ENCODE measurements at places on chromosomes 7 and 10.

- no peak for DNase-seq
Measured at GRCh38 chr10:31401287-31401686, 82.3 kb downstream of the ZEB1 start.

GRCh38 chr7:24025765-24026164 is 258.2 kb upstream of the NPY start:
- no peak for DNase-seq

DNA sequence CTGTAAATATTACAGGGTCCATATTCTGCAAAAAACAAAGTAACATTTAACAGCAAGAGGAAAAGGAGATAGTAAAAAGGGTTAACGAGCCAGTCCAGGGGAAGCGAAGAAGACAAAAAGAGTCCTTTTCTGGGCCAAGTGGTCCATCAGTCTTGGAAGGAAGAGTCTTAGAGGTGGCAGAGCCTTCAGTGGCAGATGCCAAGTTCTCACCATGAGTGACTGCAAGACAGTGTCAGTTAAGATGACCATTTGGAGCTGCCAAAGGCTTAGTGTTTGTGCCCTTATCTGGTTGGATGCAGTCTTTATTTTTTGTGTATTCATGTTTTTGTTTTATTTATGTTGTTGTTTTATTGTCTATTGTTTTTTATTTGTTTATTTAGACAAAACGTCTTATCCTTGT is 125.7 kb upstream of the LANCL2 start:
- DNase-seq = no peak

- DNase-seq = no peak
Measured at GRCh38 chr10:84469470-84469869, 141.1 kb downstream of the CCSER2 start.

GRCh38 chr7:106870983-106871410 is 5.9 kb downstream of the PIK3CG start:
- peak; percentile 75 for DNase-seq

DNA sequence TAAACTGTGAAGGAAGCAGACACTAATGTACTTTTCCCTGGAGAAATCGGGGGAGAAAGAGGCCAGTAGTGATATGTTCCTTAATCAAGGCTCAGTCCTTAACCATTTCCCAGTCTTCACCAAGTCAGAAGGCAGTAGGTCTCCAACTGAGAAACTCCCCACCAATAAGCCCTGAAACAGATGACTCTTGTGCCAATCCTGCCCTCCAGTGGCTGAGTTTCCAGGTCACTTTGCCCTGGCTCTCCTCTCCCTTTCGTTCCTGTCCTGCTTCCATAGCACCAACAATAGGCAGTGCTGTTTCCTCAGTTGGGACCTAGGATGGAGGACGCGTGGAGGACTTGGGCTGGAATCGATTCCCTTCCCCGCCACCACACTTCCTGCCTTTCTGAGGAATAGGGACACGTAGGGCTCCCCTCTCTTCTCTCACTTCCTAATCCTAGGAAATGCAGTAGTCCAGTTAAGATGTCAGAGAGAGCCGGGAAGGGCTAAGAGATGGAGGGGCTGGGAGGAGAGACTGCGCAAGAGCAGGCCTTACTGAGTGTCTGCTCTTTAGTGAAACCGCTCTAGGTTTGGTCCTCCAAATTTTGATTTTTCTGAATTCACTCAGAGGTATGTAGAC is 23.4 kb downstream of the ATOH7 start:
- no peak for DNase-seq

GRCh38 chr7:4048336-4048735 is 633.8 kb upstream of the FOXK1 start:
- no peak for DNase-seq

- DNase-seq = no peak
Measured at GRCh38 chr7:17680026-17680425, 260.3 kb downstream of the SNX13 start.

DNA sequence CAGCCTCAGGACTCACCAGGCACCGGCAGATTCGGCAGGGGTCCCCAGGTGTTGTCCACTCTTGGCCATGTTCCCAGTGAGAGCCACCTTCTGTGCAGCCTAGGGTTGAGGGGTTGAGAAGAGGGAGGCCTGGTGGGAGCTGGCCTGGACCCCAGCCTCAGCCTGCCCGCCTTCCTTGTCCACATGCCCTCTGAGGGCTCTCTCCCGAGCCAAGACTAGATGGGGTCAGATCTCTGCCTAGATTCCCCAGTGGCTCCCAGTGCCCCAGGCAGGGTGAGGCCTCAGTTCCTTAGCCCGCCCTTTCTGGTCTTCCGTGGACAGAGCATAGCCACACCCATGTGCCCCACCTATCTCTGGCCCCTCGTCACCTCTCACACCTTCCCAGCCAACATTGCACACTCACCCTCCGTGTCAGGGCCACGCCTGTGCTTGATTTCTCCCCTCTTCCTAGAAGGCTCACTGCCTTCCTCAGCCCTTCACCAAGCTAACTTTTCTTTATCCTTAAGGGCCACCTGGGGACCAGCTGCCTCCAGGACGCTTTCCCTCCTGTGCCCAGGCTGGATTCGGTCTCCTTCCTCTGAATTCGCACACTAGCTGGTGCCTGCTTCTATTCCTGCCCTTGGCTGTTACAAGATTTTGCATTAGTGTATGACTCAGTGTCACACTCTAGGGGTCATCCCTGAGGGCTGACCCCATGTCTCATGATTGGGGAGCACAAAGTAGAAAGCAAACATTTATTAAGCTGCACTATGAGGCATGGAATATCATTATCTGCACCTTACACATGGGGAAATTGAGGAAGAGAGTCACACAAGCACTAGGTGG is 7.5 kb downstream of the KCP start:
- DNase-seq = no peak

GRCh38 chr10:4647109-4647785 is 178.8 kb upstream of the AKR1E2 start:
- no peak for DNase-seq

All from GM06990 (cell line).